ENCODE measurements at places on chromosomes 4 and X.
A peak's percentile ranks its signal among the peaks of the same experiment; 100 is the strongest.

- peak; percentile 27 for DNase-seq
Measured at GRCh38 chr4:107736924-107737448, 17.0 kb upstream of the PAPSS1 start.

GRCh38 chr4:7526929-7527535 is 92.3 kb upstream of the PSAPL1 start:
- no peak for DNase-seq

- DNase-seq, result no peak
Measured at GRCh38 chrX:115665122-115665521, 104.1 kb downstream of the PLS3 start.

DNA sequence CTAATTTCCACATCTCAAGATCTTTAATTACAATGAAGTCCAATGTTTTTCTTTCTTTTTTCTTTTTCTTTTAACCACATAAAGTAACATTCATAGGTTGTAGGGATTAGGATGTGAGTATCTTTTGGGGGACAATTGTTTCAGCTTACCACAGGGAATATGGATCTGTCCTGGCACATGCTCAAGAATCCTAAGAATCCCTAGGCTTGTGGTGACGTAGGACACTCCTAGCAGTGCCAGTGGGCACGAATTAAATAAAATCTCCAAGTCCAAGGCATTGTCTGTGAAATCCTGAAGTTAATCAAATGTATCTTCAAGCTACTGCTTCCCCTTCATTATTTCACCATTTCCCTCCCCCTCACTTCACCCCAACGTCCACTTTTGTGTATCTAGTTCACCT is 2.6 kb upstream of the LAS1L start:
- no peak for DNase-seq

DNA sequence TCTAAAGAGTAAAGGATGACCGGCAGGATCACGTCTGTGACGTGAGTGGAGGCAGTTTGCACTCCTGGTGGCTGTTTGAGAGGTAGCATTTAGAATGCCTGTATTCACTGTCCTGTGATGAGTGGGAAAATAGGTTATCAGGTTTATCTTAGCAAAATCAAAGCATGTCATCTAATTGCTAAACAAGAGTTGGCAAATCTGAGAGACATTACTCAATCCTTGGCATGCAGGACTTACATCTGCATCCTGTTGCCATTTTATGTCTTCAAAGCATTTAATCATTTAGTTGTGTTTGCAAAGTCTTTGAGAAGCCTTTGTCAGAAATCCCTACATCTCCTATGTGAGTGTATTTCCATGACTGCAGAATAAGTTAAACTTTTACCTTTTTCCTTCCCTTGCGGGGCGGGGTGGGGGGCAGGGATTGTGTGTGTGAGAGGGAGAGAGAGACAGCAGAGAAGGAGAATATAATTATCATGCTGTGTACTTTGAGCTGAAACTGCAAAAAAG is 41.4 kb upstream of the MSANTD1 start:
- no peak for DNase-seq

GRCh38 chr4:8121292-8122015 is 37.2 kb downstream of the ABLIM2 start:
- DNase-seq, result no peak

GRCh38 chr4:155403886-155404285 is 27.1 kb upstream of the MAP9 start:
- no peak for DNase-seq

DNA sequence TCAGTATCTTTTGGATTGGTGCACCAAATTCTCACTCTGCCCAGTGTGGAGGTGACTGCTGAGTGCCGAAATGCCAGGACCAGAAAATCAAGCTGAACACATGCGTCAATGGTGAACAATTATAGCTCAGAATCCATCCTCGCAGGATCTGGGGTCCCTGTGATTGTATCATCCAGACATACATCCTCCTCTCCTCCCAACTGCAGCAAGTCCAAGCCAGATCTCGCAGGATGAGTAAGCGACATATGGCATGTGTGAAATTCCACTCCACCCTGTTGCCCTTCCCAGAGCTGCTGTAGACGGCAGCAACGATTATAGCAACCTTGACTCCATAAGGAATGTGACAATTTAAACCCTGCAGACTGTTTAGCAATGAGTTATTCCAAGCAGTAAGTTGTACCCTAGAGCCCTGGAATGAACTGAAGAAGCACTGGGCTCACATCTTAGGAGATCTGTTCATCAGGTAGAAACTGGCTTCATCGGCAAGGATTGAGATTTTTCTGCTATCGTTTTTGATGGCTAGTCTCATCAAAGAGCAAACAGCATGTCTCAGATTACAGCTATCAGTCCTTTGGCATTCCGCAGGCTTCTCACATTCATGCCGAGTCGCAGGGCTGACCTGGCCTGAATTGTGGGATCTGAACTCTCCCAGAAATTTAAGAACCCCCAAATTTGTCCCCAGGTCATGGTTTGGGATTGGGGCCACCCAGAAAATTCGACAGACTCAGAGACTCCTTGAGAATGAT is 35.5 kb upstream of the SORBS2 start:
- no peak for DNase-seq

DNA sequence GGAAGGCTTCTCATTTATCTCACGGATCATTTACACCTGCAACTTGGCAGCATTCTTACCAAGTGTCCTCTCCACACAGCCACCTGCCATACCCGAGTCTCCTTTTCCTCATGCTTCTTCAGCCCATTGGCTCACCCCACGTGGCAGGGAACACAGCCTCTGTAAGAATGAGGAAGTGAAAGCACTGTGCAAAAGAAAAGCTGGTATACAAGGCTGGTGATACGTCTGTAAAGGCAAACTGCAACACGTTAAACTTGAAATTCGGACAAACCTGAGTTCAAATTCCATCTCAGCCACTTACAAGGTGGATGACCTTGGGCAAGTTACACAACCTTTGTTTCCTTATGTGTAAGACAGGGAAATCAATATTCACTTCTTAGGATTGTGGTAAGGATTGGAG is 164.0 kb upstream of the RASGEF1B start:
- peak; percentile 62 for DNase-seq

DNA sequence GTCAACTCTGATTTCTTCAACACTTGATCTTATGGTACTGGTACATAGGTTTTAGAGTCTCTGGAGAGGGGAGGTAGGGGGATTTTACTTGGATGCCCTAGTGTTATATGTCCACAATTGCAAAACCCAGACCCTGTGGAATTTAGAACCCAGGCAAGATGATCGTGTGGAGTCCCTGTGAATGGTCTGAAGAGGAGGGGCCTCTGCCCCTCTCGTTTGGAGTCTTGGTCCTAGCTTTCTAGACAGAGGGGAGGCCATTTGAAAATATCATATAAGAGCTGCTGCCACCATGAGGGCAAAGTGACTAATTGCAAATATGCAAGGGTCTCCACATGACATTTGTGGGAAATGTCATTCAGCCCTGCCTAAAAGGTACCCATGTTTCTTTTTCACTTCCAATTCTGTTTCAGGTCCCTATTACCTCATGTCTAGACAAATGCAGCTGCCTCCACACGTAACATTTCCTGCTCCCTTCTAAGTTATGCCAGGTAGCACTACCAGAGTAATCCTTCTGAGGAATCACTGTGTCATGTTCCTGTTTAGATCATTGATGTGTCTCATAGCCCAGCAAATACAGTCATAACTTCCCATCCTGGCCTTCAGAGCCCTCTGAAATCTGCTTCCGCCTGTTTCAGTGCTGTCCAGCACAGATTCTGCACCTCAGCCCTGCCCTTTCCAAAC is 126.8 kb downstream of the KLHL8 start:
- DNase-seq, result peak; percentile 33

DNA sequence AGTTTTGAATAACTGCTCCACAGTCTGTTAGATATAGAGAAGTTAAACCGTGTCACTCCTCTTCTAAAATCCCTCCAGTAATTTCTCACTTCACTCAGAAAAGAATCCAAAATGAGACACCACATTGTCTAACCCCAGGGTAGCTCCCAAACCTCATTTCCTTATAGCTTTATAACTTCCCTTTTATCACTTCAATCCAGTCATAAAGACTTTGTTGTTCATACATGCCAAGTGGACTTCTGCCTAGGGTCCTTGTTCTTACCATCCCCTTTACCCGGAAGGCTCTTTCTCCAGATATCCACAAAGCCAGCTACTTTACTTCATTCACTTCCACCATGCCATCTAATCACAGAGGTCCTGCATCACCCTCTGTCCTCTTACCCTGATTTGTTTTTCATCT is 156.2 kb downstream of the GABRB1 start:
- DNase-seq, result no peak

DNA sequence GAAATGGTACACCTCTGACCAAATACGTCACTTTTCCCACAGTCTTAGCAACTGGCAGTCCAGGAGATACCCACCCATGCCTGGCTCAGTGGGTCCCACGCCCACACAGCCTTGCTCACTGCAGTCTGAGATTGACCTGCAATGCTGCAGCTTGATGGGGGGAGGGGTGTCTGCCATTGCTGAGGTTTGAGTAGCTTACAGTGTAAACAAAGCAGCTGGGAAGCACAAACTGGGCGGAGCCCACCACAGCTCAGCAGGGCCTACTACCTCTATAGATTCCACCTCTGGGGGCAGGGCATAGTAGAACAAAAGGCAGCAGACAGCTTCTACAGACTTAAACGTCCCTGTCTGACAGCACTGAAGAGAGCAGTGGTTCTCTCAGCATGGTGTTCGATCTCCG is 52.7 kb downstream of the AMER1 start:
- no peak for DNase-seq

DNA sequence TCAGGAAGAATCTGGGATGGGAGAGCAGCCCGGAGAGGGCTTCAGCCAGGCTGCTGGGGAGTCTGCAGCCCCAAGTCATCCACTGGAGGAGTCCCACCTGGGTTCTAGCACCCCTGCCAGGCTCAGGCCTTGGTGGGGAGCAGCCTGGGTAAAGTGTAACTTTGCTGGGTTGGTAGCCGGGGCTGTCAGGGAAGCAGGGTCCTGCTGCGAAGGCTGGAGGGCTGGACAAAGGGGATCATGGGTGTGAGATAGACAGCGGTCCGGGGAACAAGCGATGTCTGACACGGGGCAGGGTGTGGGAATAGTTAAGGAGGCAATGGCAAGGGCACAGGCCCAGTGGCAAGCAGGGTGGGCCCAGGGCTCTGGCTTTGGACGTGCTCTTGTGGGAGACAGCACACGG is 37.6 kb downstream of the PDHA1 start:
- no peak for DNase-seq

GRCh38 chr4:28488021-28488420 is 1627.4 kb downstream of the STIM2 start:
- no peak for DNase-seq

- DNase-seq, result no peak
Measured at GRCh38 chr4:174794543-174795094, 34.4 kb downstream of the GLRA3 start.

- no peak for DNase-seq
Measured at GRCh38 chr4:40357738-40358137, 22.6 kb downstream of the CHRNA9 start.

DNA sequence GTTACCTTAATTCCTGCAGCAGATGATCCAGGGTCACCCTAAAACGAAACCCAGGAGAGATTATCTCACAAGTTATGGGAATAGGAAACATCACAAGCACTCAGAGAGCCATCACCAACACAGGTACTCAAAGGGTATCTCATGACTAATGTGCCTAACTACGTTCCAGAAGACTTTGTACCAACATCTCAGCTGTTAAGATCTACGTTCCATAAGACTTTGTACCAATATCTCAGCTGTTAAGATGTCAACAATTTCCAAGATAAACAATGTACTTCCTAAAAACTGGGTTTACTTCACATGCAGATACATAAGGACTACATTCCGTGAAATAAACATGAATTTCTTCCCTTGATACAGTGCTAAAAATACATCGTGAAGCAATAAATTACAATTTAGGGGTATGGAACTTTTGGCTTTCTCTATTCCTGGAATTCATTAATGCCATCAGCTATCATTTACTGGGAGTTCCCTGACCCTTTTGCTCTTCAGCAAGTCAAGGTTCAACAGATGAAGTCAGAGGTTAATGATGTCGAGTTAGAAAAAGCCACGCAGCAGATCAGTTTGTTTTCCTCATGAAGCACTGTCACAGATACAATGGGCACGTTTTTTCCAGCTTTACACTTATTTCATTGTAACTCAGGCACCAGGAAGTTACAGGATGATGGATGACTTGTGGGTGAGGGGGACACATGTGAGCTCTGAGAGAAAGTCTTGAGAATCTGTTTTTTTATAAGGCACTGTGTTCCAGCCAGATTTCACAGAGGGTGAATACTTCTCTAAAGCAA is 127.0 kb upstream of the ETNPPL start:
- no peak for DNase-seq

DNA sequence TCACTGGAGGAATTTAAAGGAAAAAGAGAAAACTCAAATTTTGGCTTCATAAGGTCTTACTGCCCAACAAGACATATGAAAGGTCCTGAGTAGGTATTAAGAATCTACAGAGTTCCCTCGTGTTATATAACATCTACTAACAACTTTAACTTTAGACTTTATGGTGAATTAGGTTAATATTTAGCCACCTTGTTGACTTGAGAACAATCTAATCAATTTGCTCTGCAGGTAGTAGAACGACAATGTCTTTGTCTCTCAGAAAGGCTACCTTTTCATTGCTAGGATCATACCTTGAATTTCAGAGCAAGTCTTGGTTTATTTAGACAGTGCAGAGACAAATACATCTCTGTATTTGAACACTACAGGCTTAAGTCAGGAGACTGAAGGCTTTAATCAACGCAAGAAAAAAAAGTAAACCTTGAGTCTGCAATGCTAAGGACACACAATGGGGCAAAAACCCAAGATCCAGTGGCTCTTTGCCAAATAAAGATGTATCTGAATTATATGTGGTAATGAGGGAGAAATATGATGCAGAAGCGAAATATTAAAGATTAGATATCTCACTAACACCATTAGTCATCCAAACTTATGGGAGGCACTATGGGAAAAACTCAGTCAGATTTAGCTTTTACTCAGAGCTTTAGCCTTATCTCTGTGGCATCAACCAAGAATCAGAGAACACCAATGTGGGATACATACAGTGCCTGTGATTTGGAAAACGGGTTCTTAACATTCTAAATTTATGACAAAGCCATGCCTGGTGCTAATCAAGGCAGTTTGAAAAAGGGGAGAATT is 93.6 kb upstream of the FTHL17 start:
- no peak for DNase-seq

All from CD4-positive, alpha-beta T cell treated with Interferon gamma for 1 hour (primary cell).